Neural cell (in vitro differentiated cells): ENCODE measurements at places on chromosomes 16 and 17. TPM values are rescaled to one million over a fixed set of nuclear protein-coding genes. Genes with fewer than 3 reads are reported as not detected.

Gene PAQR4
- 47.8 and 55.8 TPM in 2 replicates for polyA plus RNA-seq

Gene CD300E
- not detected in 2 replicates for polyA plus RNA-seq

Gene SDR42E1
- polyA plus RNA-seq, result 0.02 TPM in 1 of 2 replicates, not detected in the other

Gene SUPT4H1
- 84.2 and 109 TPM in 2 replicates for polyA plus RNA-seq

Gene KIF19
- not detected in 2 replicates for polyA plus RNA-seq

Gene CES1
- not detected in 2 replicates for polyA plus RNA-seq

Gene TBC1D10B
- 24.1 and 32.5 TPM in 2 replicates for polyA plus RNA-seq

Gene CDIPT
- polyA plus RNA-seq, result 92.6 and 95.6 TPM in 2 replicates

Gene CACNA1H
- 27.7 and 35.7 TPM in 2 replicates for polyA plus RNA-seq

Gene KRT39
- not detected in 2 replicates for polyA plus RNA-seq

Gene MYH2
- 0.04 TPM in 1 of 2 replicates, not detected in the other for polyA plus RNA-seq

Gene EVPLL
- polyA plus RNA-seq, result not detected in 2 replicates

Gene NPIPA8
- 0.38 TPM in 1 of 2 replicates, not detected in the other for polyA plus RNA-seq

Gene CCL7
- polyA plus RNA-seq, result not detected in 2 replicates

Gene UBE2I
- polyA plus RNA-seq, result 111 and 126 TPM in 2 replicates

Gene CLEC19A
- not detected in 2 replicates for polyA plus RNA-seq
